ENCODE measurements at places on chromosomes 3 and 15.

GRCh38 chr15:45030743-45031142 is 7.7 kb downstream of the SORD start:
- DNase-seq = no peak

GRCh38 chr3:77254967-77255831 is 215.3 kb downstream of the ROBO2 start:
- DNase-seq = no peak

- DNase-seq = no peak
Observed at GRCh38 chr15:84834969-84835368, 17.8 kb downstream of the ALPK3 start.

GRCh38 chr15:99239545-99240198 is 9.7 kb downstream of the TTC23 start:
- no peak for DNase-seq

- DNase-seq = no peak
Observed at GRCh38 chr3:197525706-197526105, 30.1 kb downstream of the BDH1 start.

- no peak for DNase-seq
Observed at GRCh38 chr15:90291679-90292356, 26.3 kb downstream of the NGRN start.

GRCh38 chr15:80208758-80209734 is 43.0 kb downstream of the CTXND1 start:
- no peak for DNase-seq

- DNase-seq = no peak
Observed at GRCh38 chr3:114770874-114771273, 376.2 kb downstream of the ZBTB20 start.

- DNase-seq = no peak
Observed at GRCh38 chr15:87713475-87713879, 543.1 kb downstream of the NTRK3 start.

DNA sequence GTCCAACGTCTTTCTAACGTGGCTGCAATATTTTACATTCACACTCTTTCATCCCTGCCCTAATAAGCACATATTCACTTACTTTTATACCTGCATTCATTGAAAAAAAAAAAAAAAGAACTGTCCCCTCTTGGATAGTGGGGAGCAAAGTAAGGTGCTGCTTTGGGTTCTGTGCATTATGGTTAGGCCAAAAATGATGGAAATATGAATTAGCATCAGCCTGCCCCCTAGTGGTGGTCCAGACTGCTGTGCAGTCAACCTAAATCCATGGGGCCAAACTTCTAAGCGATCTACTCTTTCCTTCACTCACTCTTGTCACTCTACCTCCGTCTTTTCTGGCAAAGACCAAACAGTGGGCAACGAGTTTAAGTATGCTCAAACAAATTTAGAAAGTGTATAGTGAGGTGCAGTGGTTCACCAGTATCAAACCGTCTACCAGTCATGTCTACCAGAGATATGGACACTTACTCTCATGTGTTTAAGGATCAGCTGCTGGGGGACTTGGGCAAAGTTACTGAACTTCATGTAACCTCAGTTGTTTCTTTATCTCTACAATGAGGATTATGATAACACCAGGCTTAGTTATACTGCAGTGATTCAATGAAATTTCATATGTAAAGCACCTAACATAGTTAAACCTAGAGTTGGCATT is 61.5 kb upstream of the GRM7 start:
- DNase-seq = no peak

All from stimulated activated CD4-positive, alpha-beta T cell treated with anti-CD3 and anti-CD28 coated beads, Interleukin-12 subunit alpha, Interleukin-12 subunit beta, amount 100 ng/mL, for 24 hours (primary cell).